Small intestine (tissue), 16 donors: ENCODE measurements at places on chromosomes 7 and 10. TPM values are rescaled to one million over a fixed set of nuclear protein-coding genes. Genes with fewer than 3 reads are reported as not detected.

DNA sequence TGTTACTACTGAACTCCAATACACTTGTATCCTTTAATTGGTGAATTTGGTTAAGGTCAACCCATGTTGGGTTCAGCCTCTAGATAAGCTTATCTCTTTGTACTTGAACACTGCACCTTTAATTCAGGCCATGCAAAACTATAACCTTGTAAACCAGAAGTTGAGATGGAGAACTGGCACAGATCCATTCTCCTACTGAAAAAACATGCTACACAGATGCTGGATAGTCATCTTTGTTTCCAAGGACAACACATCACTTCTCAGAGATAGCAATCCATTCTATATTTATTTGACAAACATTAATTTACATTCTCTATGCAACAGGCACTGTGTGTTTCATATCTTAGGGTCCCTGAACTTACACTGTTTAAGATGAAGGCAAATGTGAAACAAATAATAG, 2.9 kb upstream of the CDK14 start:
- H3K27ac ChIP-seq: no peak overlapping the region
- DNase-seq: no peak
- H3K4me1 ChIP-seq: no peaks in the 10 kb centered on the region
- H3K27me3 ChIP-seq: no peaks in the 10 kb centered on the region
- H3K4me3 ChIP-seq: no peak overlapping the region

DNA sequence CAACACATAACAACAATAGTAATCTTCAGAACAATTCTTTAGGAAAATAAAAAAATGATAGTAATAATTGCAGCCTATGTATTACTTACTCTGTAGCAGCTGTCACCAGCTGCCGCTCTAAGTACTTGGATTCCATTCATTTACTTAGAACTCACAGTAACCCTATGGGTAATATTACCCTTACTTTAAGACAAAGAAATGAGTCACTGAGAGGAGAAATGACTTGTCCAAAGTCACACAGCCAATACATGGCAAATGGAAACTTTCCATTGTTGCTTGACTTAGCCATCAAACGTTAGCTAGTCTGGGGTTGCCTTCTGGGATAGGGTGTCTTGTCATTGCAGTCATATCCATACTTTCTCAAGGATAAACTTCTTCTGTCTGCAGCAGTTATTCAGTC, 3.6 kb downstream of the CCNY start:
- H3K27me3 ChIP-seq: no peaks in the 10 kb centered on the region
- no peak for DNase-seq
- H3K27ac ChIP-seq: no peak overlapping the region

DNA sequence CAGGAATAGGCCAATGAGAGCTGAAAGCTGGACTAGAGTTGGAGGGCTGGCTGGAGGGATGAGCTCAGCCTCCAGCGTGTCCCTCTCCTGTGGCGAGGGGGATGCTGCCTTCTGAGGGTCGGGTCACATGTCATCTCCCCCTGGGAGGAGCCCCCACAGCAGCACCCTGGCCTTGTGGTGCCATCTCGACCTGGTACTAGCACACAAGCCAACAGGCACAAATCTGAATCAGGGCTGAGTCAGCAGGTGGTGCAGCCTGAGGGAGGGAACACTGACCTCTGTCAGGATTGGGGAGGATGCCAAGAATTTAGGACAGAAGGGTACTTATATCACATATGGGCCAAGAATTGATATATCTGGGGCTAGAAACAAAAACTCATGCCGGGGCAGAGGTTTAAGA, 280.4 kb downstream of the CELF2 start:
- no peak for DNase-seq
- H3K4me1 ChIP-seq: no peaks in the 10 kb centered on the region
- H3K27ac ChIP-seq: no peak overlapping the region
- no peak overlapping the region for H3K4me3 ChIP-seq
- no peaks in the 10 kb centered on the region for H3K36me3 ChIP-seq
- H3K27me3 ChIP-seq: no peaks in the 10 kb centered on the region

GRCh38 chr10:78663721-78664120, 405.0 kb upstream of the ZMIZ1 start:
- H3K36me3 ChIP-seq: no peaks in the 10 kb centered on the region
- H3K27me3 ChIP-seq: no peaks in the 10 kb centered on the region
- no peak for DNase-seq
- no peak overlapping the region for H3K4me3 ChIP-seq
- H3K4me1 ChIP-seq: no peaks in the 10 kb centered on the region

AKR1D1 gene
- polyA plus RNA-seq: not detected

GRCh38 chr10:47396311-47396717, 12.2 kb upstream of the ZNF488 start:
- peaks cover 2% of the 10 kb centered on the region for H3K27me3 ChIP-seq
- no peaks in the 10 kb centered on the region for H3K4me1 ChIP-seq

AGMO gene
- 23.0 TPM for polyA plus RNA-seq

- no peak overlapping the region for H3K27ac ChIP-seq
- no peak overlapping the region for H3K4me3 ChIP-seq
- no peak for DNase-seq
- no peaks in the 10 kb centered on the region for H3K36me3 ChIP-seq
Measured at GRCh38 chr7:136912339-136912738, 43.9 kb downstream of the CHRM2 start.

RARRES2 gene
- polyA plus RNA-seq: 39.0 TPM

DNA sequence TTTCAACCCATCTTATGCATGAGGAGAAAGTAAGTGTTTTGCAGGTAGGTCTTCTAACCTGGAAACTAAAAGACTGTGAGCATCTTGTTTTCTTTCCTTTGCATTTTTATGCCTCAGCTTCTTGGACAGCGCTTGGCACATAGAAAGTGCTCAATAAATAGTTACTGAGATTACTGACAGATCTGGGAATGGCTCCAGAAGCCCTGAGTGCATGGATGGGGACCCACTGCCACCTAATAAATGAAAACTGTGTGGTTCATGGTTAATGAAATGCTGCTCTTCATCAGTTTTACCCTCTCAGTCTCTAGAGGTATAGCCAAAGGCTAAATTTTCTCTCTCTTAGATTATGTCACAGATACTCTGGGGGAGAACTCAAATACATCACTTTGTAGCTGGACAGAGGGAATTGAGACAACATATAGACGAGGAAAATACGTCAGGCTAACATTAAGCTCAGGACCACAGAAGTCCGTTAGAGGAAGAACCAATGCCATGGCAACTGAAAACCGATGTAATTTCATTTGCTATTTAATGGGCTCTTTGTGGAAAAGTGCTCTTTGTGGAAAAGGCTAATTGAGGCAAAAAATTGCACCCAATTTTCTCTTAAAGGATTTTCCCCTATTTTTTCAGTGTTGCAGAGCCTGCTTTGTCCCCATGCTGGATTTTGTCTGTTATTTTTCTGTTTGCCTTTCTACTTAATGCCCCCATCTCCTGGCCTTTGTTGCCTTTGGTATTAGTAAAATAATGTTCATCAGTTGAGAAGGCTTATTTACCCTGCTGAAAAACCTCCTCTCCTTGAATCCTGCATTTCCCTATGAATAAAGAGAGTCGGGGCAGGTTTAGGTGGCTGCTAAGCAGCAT, 17.8 kb downstream of the ASB4 start:
- no peaks in the 10 kb centered on the region for H3K36me3 ChIP-seq
- no peaks in the 10 kb centered on the region for H3K4me1 ChIP-seq
- no peak overlapping the region for H3K27ac ChIP-seq
- H3K27me3 ChIP-seq: no peaks in the 10 kb centered on the region
- no peak for DNase-seq

DNA sequence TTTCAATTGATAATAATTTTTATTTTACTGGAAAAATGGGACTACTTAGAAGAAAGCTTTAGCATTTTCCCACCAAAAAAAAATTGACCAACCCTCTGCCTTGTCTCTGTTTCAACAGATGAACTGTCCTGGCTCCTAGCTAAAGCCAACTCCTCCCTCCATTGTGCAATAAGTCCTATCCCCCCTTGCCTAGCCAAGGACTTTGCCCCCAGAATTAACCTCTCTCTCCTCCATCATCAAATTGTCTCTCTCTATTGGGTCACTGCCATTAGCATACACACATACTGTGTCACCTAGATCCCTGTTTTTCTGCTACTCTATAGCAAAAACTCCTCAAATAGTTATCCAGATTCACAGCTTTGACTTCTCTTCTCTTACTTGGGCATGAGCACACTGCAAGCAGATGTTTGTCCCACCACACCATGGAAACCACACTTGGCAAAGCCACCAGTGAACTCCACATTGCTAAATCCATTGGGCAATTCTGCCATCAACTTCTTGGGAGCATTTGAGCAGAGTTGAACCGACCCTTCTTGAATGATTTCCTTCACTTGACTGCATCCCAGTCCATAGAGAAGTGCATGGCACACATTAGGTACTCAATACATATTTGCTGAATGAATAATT, 91.4 kb upstream of the NEBL start:
- H3K27ac ChIP-seq: no peak overlapping the region
- no peak for DNase-seq
- no peaks in the 10 kb centered on the region for H3K36me3 ChIP-seq
- H3K27me3 ChIP-seq: no peaks in the 10 kb centered on the region
- H3K4me1 ChIP-seq: no peaks in the 10 kb centered on the region
- H3K4me3 ChIP-seq: no peak overlapping the region

RAB19 gene
- polyA plus RNA-seq: 1.6 TPM

GRCh38 chr7:97025983-97026714, 1.5 kb upstream of the DLX5 start:
- H3K4me3 ChIP-seq: no peak overlapping the region
- no peaks in the 10 kb centered on the region for H3K36me3 ChIP-seq
- no peak for DNase-seq
- peaks cover 71% of the 10 kb centered on the region for H3K27me3 ChIP-seq
- peaks cover 2% of the 10 kb centered on the region for H3K4me1 ChIP-seq

DNA sequence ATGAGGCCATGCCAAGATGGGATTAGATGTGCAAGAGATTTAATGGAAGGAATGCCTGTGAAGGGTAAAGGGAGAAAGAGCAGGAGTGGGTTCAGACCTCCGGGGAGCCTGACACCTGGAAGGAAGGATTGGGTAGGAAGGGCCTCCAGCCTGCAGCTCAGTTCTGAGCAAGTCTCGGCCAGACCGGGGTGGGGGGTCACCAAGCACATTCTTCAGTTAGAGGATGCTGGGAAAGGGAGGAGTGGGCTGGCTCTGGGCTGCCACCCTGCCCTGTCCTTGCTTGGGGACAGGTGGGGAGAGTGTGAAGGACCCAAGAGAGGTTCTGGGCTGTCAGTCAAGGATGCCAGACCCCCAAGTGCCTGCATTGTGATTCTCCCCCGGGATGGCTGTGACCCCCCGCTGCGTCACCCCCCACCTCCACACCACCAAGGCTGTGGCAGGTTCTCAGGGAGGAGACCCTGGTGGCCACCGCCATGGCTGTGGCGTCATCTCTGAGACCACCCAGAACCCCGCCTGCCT, 16.5 kb upstream of the PRKAG2 start:
- no peaks in the 10 kb centered on the region for H3K36me3 ChIP-seq
- no peaks in the 10 kb centered on the region for H3K4me1 ChIP-seq
- H3K27me3 ChIP-seq: no peaks in the 10 kb centered on the region
- H3K27ac ChIP-seq: no peak overlapping the region

- peaks cover 21% of the 10 kb centered on the region for H3K4me1 ChIP-seq
- no peak for DNase-seq
- H3K4me3 ChIP-seq: no peak overlapping the region
- H3K27ac ChIP-seq: no peak overlapping the region
Measured at GRCh38 chr10:63605197-63605967, 84.2 kb downstream of the REEP3 start.

PIP gene
- polyA plus RNA-seq: not detected

DNA sequence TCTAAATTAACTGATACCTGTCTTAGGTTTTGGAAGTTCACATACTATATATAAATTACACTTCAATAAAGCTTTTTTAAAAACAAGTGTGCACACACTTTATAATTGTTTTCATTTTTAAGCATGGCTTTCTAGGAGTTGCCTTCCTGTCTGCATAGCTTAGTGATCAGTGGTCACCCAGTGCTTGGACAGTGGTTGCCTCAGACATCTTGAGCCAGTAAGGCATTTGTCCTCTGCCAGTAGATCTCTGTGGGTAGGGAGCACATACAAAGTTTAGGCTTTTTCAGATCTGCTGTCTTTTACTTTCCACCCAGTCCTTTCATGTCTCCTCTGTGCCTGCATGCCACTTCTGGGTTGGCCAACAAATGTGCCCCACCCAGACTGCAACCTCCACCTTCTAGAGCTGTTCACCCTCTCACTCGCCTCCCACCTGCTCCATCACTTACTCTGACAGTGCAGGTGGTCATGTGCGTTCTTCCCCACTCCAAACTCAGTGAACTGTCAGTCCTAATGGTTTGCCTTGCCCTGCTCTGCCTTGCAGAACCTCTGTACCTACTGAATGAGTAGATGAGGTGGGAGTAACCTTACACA, 31.7 kb downstream of the TPST1 start:
- no peak overlapping the region for H3K4me3 ChIP-seq
- H3K4me1 ChIP-seq: no peaks in the 10 kb centered on the region
- peak; percentile 12 for DNase-seq
- no peak overlapping the region for H3K27ac ChIP-seq
- H3K36me3 ChIP-seq: no peaks in the 10 kb centered on the region
